Activated T-helper 1 cell treated with anti-CD3 and anti-CD28 coated beads, Interleukin-2, amount 50 U/mL, for 16 hours (primary cell): ENCODE measurements at places on chromosomes 1 and 21.

- no peak for DNase-seq
Measured at GRCh38 chr1:156412653-156413321, 43.8 kb downstream of the RHBG start.

GRCh38 chr1:182682898-182683501, 1.4 kb downstream of the RGS8 start:
- DNase-seq = no peak

DNA sequence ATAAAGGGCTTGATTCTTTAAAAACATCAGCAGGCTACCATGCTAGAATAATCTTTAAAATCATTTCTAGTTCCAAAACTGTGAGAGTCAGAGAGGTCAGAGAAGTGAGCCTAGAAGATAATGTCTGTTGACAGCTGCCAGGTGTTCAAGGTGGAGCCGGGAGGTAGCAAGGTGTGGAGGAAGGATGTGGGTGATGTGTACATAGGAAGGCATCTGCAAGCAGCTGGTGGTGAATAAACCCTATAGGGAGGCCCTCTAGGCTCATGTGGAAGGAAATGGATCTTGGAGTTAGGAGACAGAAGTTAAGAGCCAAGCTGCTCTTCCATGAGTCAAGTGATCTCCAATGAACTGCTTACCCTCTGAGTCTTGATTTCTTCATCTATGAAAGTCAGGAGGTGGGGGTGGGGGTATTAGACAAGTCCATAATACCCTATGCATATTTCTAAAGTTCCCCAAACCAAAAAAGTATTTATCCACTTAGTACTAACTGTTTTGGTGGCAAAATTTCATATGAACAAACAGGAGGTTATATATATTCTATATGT, 266.3 kb downstream of the RHOU start:
- no peak for DNase-seq

DNA sequence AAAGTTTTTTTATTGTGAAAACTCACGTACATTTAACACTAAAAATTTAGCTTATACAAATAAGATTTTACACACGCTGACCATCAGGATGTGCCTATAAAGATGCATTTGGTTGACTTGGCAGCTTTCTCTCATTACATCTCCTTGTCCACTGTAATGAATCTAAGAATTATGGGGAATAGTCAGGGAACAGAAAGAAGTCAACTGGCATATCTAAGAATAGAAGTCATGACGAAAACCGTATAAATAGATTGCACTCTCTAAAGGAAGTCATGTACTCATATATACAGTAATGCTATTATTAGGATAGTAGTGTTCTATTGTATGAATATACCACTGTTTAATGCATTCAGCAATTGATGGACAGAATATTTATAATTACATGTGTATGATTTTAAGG, 575.8 kb upstream of the B3GALT2 start:
- DNase-seq = no peak

DNA sequence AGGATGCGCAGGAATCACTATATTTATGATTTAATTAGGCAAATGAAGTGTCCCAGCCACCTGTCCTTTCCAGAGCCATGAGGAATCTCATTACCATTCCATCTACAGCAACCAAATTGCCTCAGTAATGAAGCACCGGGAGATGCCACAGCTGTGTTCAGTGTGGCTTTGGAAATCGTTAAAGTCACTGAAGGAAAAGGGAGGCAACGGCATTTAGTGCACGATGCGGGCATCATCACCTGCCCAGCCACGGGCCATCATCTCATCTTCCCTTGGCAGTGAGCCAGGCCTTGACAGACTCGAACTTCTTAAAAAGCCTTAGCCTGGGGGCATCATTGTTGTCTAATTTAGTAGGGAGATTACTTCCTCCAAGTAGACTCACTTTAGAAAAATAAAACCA, 67.8 kb downstream of the CNIH3 start:
- no peak for DNase-seq

GRCh38 chr1:4700801-4701200, 46.4 kb downstream of the AJAP1 start:
- no peak for DNase-seq

- no peak for DNase-seq
Measured at GRCh38 chr1:11429935-11430334, 49.0 kb upstream of the DISP3 start.

DNA sequence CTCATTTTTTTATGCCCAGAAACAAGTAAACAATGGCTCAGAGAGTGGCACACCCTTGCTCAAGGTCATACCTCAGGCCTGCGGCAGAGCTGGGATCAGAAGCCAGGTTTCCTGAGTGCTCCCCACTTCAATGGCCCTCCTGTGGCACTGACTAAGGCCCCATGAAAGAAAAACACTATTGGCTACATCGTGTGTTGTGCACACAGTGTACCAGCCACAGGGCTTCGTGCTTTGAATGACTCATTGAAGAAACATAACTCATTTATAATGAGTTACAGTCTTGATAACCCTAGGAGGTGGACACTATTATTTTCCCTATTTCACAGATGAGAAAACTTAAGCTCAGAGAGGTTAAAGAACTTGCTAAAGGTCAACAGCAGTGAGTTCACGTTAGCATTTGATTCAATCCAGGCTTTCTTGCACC, 91.2 kb downstream of the TRABD2B start:
- DNase-seq = no peak

GRCh38 chr1:150567717-150568593, 11.5 kb downstream of the MCL1 start:
- DNase-seq = no peak

GRCh38 chr1:25083481-25084345, 148.6 kb downstream of the SYF2 start:
- DNase-seq = no peak

DNA sequence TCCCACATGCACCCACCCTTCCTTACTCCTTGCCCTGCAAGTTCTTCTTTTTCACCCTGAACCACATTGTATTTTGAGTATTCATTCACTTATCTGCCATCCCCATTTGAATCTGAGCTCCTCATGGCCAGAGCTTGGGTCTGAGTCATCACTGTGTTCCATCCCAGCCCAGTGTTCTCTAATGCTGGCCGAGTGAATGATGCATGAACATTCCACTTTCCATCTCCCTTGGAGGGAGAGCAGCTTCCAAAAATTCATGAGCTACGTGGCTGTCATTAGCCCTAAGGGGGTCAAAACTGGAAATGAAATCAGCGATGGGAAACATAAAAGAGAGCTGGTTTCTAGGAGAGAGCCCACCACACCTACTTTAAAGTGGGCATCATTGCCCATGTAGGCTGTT, 187.0 kb upstream of the USP24 start:
- DNase-seq = no peak

GRCh38 chr1:18953731-18954231, 2.7 kb downstream of the IFFO2 start:
- no peak for DNase-seq

- no peak for DNase-seq
Measured at GRCh38 chr1:27179379-27179778, 24.5 kb upstream of the SLC9A1 start.

DNA sequence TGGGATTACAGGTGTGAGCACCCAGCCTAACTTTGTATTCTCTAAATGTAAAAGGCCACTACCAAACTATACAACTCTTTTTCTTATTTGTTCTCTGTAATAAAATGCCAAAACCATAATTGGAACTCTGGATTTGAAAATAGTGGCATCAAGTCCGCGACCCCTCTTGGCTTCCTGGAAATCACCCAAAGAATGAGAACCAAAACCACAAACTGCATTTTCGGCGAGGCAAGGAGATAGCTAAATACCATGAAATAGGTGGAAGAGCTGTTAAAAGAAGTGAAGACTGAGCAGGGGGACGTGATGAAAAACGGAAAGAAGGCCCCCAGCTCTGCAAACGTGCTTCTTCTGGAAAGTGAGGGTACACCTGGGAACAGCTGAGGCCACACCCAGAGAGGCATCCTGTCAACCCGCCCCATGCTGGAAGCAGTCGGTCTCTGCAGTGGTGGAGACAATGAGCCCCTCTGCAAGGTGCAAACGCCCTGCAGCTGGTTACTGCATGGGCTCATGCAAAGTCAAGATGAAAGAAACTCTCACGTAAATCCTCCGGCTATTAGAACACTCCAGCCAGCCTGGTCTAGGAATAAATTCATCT, 22.5 kb downstream of the VPS26C start:
- DNase-seq = no peak

DNA sequence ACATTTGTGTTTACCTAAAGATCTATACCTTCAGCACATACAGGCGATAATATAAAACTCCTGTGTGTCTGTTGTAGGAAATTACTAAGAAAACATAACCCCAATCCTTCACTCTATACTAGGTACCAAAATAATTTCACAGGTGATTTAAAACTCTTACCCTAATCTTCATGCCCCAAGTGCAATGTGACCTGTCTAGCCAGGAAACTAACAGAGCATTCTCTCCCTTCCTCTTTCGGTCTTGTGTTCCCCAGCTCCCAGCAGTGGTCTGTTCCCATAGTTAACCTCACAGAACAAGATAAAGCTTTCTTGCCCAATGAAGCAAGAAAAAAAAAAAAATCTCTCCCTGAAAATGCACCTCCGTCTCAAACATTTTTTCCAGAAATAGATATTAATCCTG, 493.5 kb downstream of the DPYD start:
- no peak for DNase-seq

GRCh38 chr1:241253471-241253870, 103.5 kb downstream of the RGS7 start:
- DNase-seq = no peak

GRCh38 chr1:94240822-94241221, 3.4 kb upstream of the ARHGAP29 start:
- no peak for DNase-seq

- DNase-seq = no peak
Measured at GRCh38 chr1:183404476-183404875, 13.7 kb downstream of the NMNAT2 start.

- no peak for DNase-seq
Measured at GRCh38 chr1:32969566-32969965, 5.0 kb upstream of the RNF19B start.

GRCh38 chr1:170768929-170769328, 105.0 kb downstream of the PRRX1 start:
- no peak for DNase-seq

GRCh38 chr1:222777977-222778376, 36.9 kb upstream of the DISP1 start:
- DNase-seq = no peak

GRCh38 chr1:10623686-10624145, 149.0 kb downstream of the PEX14 start:
- no peak for DNase-seq

- no peak for DNase-seq
Measured at GRCh38 chr1:21913258-21913657, 23.9 kb downstream of the HSPG2 start.

DNA sequence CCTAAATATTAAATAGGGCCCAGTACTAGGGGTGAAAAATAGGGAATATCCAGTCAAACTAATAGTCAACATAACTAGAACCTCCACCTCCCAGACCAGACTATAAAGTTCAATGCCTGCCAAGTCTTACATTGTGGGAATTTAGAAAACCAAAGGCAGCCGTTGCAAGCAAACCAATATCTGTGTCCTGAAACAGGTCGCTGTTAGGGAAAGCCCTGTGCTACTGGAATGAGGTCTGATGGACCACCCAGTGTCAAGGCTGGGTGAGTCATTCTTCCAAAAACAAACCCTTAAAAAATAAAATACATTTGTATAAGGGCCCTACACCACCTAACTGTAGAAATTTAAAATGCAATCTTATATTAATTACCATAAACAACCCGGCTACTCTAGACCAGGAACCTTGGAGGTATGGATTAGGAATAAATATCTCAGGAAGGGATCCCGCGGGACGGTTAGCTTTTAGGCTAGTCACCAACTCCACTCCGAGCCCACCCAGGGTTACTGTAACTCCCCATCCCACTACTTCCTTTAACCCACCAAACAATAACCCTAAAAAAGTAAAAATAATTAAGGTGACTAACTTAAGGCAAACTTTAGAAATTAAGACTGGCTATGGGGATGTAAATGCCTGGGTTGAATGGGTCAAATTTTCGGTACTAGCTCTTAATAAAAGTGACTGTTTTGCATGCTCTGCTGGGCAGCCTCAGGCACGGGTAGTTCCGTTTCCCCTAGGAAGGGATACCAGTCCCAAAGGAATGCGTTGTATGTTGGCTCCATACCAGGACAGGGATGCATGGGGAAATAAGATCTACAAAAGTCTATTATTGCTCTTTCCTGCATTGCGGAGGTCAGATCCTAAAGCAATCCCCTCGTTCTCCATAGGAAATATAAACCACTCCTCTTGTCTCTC, 65.4 kb upstream of the TLR5 start:
- DNase-seq = no peak

DNA sequence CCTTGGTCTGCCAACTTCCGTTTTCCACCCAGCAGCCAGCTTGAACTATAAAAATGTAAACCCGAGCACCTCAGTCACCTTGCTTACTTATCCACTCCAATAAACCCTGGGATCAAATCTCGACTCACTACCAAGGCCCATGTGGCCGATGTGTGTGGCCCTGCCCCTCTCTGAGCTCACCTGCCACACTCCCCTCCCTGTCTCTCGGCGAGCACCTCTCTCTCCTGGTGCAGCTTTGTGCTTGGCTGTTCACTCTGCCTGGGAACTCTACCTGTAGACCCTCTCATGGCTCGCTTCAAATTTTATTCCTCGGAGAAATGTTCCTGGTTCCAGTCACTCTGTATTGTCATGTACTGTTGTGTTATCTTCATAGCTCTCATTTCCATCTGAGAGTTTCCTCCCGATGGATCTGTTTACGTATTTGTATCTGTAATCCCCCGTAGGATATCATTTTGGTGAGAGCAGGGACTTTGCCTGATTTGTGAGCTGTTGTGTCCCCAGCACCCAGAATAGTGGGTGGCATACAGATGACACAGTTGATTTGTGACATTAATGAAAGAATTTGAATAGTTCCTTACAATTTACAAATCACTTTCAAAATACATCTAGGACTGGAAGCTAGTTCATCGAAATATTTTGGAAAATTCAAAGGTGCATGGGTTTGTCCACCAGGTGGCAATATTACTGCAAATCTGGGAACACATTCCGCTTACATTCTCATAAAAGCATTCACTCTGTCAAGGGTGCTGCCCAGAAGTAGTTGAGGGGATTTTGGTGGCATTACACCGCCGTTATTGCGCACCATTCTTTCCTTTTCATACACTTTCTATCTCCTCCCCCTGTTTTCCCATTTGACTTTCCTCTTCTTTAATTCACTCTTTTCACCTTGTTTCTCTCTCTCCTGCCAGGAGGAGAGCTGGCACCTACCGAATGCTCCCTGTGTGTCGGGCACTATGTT, 95.3 kb downstream of the ABCA4 start:
- no peak for DNase-seq

GRCh38 chr1:94416901-94417727, 1.1 kb upstream of the ABCD3 start:
- DNase-seq = no peak

DNA sequence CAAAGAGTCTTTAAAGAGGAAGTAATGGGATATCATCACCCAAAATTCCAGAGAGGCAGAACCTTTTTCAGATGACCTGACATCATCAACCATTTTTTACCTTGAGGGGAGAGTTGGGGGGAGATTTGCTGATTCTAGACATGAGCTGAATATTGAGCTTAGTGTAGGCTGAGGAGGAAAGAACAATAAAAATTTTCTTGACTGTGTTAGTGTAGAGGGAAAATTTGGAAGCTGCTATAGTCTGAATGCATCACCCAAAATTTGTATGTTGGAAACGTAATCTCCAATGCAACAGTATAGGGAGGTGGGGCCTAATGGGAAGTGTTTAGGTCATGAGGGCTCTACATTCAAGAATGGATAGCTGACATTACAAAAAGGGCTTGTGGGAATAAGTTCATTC, 17.8 kb upstream of the CD84 start:
- DNase-seq = no peak
